CD8-positive, alpha-beta memory T cell (primary cell): ENCODE measurements at places on chromosomes 1 and 21. TPM values are rescaled to one million over a fixed set of nuclear protein-coding genes. Genes with fewer than 3 reads are reported as not detected.

The PCSK9 gene
- not detected for total RNA-seq

The ERICH3 gene
- not detected for total RNA-seq

DNA sequence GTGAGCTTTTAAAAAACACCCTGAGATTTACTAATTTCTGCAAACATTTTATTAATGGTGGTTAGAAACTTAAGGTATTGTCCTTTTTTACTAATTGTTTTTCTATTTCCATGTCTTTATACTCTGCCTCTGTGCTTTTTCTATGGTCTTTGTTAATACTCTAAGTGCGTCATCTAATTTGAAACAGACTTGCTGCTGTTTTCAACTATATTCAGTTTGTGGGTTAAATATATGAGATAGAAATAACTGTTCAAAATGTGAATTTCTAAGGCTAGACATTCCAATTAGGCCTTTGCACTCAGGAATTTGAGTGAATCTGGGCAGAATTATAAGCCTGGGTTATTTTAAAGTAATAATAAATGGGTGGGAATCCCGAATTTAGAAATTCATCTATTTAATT, 82.4 kb upstream of the COL11A1 start:
- DNase-seq: no peak

DNA sequence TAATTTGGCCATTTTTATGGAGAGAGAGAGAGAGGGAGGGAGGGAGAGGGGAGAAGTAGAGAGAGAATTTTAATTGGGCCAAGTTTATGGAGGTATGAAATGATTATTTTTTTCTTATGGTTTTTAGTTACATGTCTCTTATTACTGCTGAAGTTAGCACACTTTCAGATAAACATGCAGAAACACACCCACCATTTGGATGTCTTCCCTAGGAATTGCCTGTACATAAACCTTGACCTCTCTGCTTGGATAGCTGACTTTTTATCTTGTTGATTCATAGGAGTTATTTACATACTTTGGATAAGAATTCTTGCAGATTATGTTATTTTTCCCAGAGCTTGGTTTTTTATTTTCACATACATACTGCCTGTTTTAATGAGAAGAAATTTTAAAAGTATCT, 310.2 kb upstream of the ADAMTS5 start:
- no peak for DNase-seq

DNA sequence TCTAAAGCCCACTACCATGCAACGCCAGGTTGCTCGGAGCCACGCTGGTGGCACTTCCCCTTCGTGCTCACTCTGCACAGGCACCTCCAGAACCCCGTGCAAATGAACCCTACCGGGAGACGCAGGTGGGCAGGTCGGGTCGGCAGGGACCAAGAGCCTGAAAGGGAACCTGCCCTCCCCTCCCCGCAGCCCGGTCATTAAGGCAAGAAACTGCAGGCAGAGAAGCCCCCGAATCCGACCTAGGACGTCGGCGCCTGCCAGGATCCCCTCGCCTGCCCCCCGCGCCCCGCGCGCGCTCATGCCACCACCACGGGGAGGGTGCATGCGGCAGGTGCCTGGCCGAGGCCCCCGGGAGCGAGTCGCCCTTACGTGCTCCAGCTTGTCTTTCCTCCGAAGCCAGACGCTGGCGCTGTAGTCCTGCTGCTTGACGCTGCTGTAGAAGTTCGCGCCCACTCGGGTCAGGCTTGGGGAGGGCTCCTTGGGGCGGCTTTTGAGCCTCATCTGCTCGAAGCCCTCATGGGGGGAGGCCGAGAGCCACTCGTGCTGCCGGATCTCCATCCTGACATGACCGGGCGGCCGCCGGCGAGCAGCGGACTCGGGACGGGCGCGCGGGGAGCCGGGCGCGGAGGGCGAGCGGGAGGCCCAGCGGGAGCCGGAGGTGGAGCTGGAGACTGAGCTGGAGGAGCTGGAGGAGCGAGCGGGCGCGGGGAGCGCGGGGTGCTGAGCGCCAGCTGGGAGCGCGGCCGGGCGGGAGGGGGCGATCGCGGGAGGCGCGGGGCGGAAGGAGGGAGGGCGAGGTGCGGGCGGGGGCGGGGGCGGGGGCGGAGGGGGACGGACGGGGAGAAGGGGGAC, 552 bp downstream of the PLD5 start:
- DNase-seq: no peak

GRCh38 chr1:110736900-110737605, 62.3 kb upstream of the KCNA3 start:
- DNase-seq: no peak
